Activated T-cell treated with anti-CD3 and anti-CD28 coated beads, Interleukin-2, amount 50 U/mL, for 4 hours (primary cell): ENCODE measurements at places on chromosomes 13 and 19.

DNA sequence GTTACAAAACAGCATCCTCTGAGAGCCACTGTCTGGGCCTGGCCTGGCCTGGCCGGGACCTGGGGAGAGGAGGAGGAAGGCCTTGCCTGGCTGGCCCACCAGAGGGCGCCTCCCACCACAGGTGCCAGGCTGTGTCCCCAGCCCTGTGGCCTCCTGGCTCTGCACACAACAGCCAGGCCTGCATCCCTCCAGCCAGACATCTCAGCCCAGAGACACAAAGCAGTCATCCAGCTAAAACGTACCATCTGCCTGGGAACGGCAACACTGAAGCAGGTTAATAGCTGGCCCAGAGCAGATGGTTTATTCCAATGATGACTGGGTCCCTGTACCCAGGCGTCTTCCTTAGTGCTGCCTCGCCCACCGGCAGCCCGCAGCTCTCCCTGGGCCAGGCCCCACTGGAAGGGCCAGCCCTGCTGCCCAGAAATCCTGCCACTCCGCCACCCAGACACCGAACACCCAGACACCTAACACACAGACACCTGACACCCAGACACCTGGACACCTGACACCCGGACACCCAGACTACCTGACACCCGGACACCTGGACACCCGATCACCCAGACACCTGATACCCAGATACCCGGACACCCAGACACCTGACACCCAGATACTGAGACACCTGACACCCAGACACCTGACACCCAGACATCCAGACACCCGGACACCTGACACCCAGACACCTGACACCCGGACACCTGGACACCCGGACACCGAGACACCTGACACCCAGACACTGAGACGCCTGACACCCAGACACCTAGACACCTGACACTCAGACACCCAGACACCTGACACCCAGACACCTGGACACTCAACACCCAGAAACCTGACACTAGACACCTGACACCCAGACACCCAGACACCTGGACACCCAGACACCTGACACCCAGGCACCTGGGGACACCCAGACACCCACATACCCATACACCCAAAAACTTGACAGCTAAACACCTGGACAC is 20.1 kb downstream of the C19orf12 start:
- DNase-seq: peak; percentile 81

GRCh38 chr13:23995283-23996073 is 98.2 kb upstream of the C1QTNF9B start:
- DNase-seq: no peak

- no peak for DNase-seq
Observed at GRCh38 chr19:31818798-31819105, 469.5 kb upstream of the TSHZ3 start.

DNA sequence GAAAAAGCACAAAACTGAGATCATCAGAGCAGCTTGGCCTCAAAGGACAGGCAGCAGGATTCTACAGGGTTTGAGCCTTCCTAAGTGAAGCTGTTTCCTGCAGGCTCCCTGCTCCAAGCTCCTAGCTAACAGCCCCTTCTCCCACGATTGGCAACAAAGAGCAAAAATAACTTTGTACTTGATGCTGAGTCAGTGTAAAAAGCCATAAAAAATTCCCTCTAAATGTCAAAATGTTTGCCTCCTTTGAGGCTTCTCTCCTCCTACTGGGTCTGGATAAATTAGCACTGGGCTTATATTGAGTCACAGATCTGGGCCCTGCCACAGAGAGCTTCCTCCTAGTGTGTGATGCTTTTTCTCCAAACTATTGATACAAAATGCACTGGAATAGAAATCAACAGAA is 153.3 kb downstream of the TNFRSF19 start:
- no peak for DNase-seq

DNA sequence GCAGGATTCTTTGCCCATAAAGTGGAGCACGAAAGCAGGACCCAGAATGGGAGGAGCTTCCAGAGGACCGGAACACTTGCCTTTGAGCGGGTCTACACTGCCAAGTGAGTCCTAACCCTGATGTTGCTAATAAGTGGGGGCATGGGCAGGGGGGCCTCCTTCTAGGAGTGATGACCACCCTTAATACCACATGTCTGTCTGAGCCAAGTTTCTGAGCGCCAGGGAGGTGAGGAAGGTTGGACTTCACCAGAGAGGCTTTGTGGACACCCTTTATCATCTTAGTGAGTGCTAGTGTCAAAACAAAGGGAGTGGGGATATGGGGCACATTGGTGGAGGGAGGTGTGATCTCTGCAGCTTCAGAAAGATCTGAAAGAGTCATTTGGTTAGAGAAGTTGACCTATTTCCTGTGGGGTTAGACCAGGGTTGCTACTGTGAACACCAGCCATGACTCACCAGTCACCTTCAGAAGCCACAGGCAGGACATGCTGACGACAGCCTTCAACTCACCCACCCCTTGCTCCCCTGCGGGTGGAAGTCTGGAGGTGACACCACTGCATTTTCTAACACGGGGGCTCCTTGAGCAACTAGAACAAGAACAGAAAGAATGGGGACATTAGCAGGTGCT is 8.8 kb downstream of the ALOX5AP start:
- peak; percentile 74 for DNase-seq

GRCh38 chr13:30567072-30567471 is 50.6 kb upstream of the USPL1 start:
- no peak for DNase-seq

- no peak for DNase-seq
Observed at GRCh38 chr13:23087880-23088279, 92.9 kb upstream of the SGCG start.

GRCh38 chr19:45051929-45052579 is 13.2 kb downstream of the CLASRP start:
- no peak for DNase-seq

DNA sequence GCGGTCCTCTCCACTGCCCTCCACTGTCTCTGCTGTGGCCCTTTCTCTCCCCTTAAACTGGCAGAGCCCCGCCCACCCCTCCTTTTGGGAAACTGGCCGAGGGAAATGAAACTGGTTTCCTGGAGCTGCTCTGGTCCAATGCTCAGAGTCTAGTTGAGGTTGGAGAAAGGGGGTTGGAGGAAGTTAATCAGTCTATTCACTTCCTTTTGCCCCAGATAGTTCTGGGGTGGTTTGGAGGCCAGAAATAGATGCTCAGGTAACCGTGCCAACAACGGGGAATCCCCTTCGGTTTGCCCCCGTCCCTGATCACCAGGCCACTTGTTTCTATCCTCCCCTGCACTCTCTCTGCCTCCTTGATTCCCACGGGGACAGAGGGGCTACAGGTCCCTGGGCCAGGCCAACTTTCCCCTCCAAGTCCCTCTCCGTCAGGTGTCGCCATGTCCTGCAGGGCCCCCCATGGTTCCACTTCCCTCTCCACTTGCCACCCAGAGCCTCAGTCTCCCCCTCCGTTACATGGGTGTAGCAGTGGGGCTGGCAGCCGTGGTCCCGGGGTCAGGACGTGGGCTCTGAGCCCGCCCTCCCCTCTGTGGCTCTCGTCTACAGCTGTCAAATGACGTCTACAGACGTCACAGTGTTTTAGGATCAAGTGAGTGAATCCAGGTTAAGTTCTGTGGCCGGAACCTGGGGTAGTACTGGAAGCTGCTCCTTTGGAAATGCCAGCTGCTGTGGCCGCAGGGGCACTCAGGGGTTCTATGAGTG is at the start of gene IL4I1:
IL4I1 (minus strand) TSS at position 25 of the 759 bp plus-strand sequence. CDS start 727 bp downstream, outside the sequence.
- DNase-seq: peak; percentile 58
